ENCODE measurements at places on chromosomes 6 and 20.

- DNase-seq: no peak
These were observed 26.4 kb upstream of the PHF3 start for GRCh38 chr6:63609231-63609630.

GRCh38 chr6:124792386-124792785 lies 169.9 kb upstream of the RNF217 start:
- no peak for DNase-seq

GRCh38 chr6:135680964-135681913 lies 170.3 kb upstream of the PDE7B start:
- no peak for DNase-seq

GRCh38 chr6:6474170-6474920 lies 114.2 kb upstream of the LY86 start:
- DNase-seq: no peak
